ENCODE measurements at places on chromosomes 12 and 14.
A peak's percentile ranks its signal among the peaks of the same experiment; 100 is the strongest.

- peak; percentile 59 for DNase-seq
Measured at GRCh38 chr14:74934476-74935359, 11.7 kb upstream of the RPS6KL1 start.

DNA sequence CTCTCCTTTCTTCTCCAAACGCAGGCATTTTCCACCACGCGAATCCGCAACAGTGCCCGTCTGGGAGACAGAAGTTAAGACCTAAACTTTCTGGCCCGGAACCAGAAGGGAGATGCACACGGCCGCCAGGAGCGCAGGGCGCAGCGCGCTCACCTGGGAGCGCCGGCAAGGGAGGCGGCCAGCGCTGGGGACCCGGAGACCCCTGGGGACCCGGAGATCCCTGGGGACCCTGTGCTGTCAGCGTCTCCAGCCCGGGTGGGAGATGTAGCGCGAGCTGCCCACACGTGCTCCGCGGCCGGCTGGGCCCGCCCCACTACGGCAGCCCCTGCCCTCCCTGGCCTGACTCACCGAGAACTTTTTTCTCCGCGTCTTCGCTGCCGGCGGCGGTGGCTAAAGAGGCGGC lies 620 bp downstream of the YBX3 start:
- DNase-seq = peak; percentile 39

DNA sequence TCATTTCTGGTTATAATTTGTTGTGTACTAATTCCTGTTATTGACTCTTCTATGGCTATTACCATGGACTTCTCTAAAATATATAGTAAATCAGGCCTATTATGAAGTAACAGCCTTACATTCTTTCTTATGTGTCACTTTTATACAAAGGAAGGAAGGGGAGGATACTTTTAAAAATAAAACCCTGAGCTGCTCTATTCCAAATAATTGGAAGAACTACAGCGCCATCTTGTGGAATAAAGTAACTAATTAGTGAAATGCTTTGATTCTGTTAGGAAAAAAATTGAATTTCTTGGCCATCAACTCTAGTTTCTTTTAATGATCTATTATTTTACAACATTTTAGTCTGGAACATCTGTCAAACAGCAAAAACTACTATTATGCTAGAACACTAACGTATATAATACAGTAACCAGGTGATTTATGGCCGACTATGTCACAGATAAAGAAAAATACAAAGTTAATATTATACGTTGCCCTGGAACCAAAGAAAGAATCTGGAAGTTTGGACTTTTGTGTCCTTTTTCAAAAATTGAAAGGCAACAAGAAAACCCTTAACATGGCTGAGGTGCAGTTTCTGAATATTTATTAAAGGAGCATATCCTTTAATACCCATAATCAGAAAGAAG lies 55.0 kb upstream of the NELL2 start:
- no peak for DNase-seq

- DNase-seq = no peak
Measured at GRCh38 chr12:67459578-67459977, 189.0 kb upstream of the DYRK2 start.

- DNase-seq = no peak
Measured at GRCh38 chr14:54138354-54139038, 181.9 kb upstream of the BMP4 start.

DNA sequence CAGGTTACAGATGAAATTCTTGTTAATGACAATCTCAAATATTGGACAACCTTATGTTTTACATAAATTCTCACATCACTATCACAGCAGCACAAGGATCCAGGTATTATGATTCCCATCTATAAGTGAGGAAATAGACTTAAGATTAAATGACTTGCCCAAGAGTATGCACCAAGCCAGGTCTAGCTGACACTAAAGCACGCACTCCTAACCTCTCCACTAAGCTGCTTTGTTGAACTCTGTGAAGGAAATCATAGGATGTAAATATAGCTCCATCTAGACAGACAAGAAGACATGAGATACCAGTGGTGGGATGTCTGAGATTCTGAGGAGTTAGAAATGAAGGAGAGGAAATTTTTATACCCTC lies 87.9 kb downstream of the PHLDA1 start:
- no peak for DNase-seq

GRCh38 chr12:94873734-94874517 lies 129.6 kb downstream of the NDUFA12 start:
- no peak for DNase-seq

DNA sequence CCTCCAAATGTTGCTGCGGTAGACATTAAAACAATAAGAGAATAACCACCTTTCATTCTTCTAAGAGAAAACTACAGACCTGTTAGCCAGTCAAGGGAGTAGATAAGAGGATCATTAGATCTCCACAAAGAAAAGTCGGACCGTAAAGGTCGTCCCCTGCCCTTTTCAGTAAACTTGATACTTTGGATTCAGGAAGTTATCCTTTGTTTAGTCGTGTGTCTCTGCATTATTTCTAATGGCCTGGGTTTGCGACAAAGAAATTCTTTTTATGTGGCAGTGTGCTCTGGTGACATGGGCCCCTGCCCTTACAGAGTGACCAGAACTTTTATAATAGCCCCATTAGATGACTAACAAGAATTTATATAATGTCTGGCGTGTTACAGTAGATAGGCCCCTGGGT lies 44.6 kb upstream of the EVL start:
- no peak for DNase-seq

DNA sequence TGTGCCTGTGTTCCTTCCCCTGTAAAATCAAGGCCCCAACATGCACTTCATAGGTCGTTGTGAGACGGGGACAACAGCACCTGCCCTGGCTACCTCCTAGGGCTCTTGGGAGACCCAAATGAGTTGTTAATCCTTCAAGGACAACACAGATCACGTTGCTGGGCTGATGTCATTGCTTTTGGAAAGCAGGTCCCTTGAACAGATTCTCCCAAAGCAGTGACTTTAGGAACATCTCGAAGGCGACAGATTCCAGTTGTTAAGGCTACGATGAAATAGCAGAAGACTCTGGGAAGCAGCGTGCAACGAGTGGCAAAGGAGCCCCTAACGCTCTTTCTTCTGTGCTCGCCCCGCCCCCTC lies 26.2 kb upstream of the MAP1LC3B2 start:
- DNase-seq = no peak

GRCh38 chr12:59067083-59067482 lies 146.8 kb upstream of the LRIG3 start:
- no peak for DNase-seq
